ENCODE measurements at places on chromosomes 2 and 18.

DNA sequence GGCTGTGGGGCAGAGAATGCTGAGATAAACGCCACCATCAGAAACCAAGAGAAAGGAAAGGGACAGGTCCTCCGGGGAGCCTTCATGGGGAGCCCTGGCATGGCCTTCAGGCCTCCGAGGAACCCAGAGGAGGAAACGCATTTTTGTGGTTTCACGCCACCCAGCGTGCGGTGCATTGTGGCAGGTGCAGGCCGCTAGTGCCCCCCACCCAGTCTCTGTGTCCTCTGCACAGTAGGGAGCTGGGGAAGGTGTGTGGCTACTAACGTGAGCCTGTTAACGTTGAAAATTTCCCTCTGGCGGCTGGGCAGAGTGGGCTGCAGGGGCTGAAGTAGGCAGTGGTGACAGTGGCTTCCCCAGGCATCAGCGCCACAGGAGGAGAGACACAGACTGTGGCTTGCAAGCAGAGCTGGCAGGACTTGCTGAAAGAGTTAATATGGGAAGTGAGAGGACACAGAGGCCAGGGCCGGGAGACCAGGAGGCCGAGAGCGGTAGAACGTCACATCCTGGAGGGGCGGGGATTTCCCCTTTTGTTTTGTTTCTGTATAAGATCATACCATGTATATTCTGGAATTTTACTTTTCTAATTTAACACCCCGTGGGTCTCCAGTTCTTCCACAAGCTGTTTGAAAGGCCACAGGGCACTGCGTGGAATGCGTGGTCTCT, 166.9 kb downstream of the GBX2 start:
- DNase-seq: no peak

DNA sequence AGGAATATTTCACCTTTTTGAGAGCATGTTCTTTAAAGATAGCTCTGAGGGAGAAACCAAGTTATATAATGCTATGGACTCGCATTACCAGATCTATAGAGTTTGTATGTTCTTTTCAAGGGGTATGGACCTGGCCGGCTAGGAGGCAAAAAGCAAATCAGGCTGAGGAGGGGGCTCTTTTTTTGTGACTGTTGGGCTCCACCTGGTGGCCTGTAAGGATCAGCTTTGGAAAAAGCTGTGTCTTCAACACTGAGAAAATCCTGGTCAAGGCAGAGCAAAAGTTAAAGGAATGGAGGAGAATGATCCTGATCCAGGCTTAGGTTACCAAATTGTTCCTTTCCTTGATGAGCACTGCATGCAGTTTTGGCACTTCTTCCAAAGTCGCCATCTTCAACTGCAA, 180.5 kb downstream of the DIS3L2 start:
- DNase-seq: no peak

DNA sequence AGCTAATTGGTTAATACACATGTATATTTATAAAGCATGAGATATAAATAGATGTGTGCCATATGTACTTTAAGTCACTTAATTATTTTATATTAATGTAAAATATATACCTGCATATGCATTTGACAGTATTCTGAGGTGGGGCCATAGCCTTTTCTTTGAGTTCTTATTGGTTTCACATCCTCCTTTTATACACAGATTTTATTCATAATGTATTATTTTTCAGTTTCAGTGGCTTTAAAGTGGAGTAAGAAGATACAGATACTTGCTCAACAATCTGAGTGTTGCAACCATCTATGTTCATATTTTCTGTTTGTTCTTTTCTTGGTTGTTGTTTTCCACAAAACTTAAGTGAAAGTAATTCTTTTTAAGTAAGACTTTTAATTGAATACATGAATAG, 436.5 kb downstream of the RND3 start:
- no peak for DNase-seq

- no peak for DNase-seq
These were observed 208.1 kb downstream of the NCKAP5 start for GRCh38 chr2:133360190-133360589.

- no peak for DNase-seq
These were observed 27.5 kb upstream of the REEP1 start for GRCh38 chr2:86364894-86365293.

DNA sequence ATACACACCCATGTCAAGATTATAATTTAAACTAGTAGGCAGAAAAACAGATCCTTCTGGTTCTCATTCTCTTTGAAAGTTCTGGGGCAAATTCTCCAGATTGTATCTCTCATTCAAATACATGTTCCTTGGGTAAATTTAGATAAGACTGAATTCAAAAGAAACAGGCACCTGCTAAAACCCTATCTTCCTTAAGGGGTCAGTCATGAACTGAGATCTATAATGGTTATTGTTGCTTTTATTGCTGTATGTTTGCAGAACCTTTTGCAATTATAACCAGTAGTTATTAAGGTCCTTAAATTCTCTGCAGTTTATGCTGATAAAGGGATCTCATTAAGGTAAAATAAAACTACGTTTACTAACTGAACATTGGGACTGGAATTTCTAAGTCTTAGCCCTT, 83.5 kb downstream of the MYO5B start:
- no peak for DNase-seq

GRCh38 chr18:48842259-48843061, 108.3 kb downstream of the SMAD7 start:
- DNase-seq: peak; percentile 49

DNA sequence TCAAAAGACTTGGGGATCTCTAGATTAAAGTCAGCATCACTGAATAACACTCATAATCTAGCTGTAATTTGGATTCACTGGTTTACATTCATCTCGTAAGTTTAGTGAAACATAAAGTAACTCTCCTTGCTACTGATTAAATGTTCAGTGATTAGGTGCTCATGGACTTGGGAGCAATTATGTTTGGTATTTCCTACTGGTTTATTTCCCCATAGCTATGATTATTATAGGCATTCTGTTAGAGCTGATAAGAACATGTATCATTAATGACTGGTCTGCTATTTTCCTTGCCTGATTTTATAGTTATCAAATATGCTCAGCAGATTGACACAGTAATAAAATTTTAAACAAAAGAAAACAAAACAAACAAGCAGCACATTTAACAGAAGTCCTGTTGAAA, 334.7 kb upstream of the SLC8A1 start:
- no peak for DNase-seq

DNA sequence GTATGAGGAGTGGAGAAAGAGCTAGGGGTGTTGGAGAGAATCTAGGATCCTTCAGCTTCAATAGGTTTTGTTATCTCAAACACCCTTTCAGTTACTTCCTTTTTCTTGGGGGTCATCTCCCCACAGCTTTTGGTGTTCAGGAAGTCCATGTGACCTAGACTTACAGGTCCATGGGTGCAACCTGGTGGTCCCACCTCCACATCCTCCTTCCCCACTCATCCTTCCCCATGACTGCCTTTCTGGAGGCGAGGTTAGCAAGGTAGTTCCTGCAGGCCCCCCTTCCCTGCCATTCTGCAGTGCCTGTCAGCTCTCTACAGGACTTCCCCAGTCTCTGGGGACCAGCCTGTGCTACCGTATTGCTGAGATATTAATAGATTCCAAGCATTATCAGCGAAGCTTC, 107.6 kb downstream of the TMEM17 start:
- no peak for DNase-seq

- no peak for DNase-seq
These were observed 26.0 kb upstream of the GLI2 start for GRCh38 chr2:120709608-120710041.

GRCh38 chr18:48312066-48312465, 97.1 kb downstream of the ZBTB7C start:
- no peak for DNase-seq

DNA sequence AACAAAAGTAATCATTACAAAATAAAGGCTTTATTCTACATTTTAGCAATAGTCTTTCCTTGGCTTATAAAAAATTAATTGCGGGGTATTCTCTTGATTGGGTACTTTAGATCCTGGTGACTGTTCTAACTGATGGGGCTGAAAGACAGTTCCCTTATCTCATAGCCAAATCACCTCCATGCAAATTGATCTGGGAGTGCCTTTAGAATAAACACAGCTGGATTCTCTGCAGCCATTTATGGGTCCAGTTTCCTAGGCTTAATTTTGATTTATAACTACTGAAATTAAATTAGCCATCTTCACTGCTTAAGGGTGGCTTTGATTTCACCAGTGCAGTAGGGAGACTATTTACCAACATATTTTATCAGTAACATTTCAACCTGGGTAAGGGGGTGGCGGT, 337.1 kb downstream of the NRXN1 start:
- no peak for DNase-seq

DNA sequence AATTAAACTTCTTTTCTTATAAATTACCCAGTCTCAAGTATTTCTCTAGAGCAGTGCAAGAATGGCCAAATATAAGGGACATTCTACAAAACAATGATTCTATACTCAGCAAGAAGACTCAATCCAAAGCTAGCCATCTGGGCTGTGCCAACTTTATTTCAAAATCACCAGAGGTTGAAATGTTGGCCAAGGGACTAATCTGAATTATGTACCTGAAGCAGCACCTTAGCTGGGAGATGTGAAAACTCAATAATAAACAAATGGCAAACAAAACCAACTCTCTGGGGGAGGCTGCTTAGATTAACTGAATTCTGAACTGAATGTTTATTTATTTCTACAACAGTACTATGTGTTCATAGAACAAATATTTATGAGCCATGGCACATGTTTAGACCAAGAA, 251.3 kb downstream of the RDH14 start:
- DNase-seq: no peak
